ENCODE measurements at places on chromosomes 11 and 22. TPM values are rescaled to one million over a fixed set of nuclear protein-coding genes. Genes with fewer than 3 reads are reported as not detected.

Gene ZBTB16
- 58.3 TPM for total RNA-seq

Gene TOM1
- total RNA-seq: 64.9 TPM

Gene SLC1A2
- 1.7 TPM for total RNA-seq

Gene BEST1
- 2.5 TPM for total RNA-seq

Gene SAA1
- not detected for total RNA-seq

Gene HSPA8
- 898 TPM for total RNA-seq

Gene UBQLNL
- total RNA-seq: not detected

Gene FOSL1
- 19.4 TPM for total RNA-seq

Gene SHANK2
- 0.29 TPM for total RNA-seq

Gene CCDC73
- not detected for total RNA-seq

Gene LRP5
- 28.8 TPM for total RNA-seq

Gene FGF3
- total RNA-seq: not detected

Gene PLEKHB1
- total RNA-seq: 5.6 TPM

Gene PYGM
- 2.7 TPM for total RNA-seq

Gene DEUP1
- total RNA-seq: not detected

Gene SC5D
- total RNA-seq: 28.6 TPM

Gene OR8A1
- total RNA-seq: not detected

Gene TYMP
- total RNA-seq: 36.5 TPM

Gene OR52L1
- not detected for total RNA-seq

Gene PATE2
- total RNA-seq: 0.44 TPM

Gene PGA5
- not detected for total RNA-seq

Gene GAL3ST1
- 0.56 TPM for total RNA-seq

Gene PLAAT2
- total RNA-seq: not detected

Gene KRTAP5-1
- total RNA-seq: not detected

Gene RIMBP3B
- total RNA-seq: not detected

Gene XKR3
- total RNA-seq: 0.05 TPM

Gene ART1
- not detected for total RNA-seq

Gene MRGPRX3
- total RNA-seq: not detected

Gene TREH
- not detected for total RNA-seq

Gene C11orf86
- total RNA-seq: not detected

Gene C22orf42
- total RNA-seq: not detected

Gene EIF4G2
- total RNA-seq: 335 TPM

Gene SYNGR1
- total RNA-seq: 10.9 TPM

Gene RNF121
- total RNA-seq: 16.1 TPM

Gene PATE4
- total RNA-seq: not detected

Gene KCNC1
- not detected for total RNA-seq

Gene SYT7
- total RNA-seq: 2.2 TPM

Gene DESI1
- total RNA-seq: 19.2 TPM

Gene CRYBB1
- total RNA-seq: not detected

Gene CTSC
- 245 TPM for total RNA-seq

Gene FOLR2
- not detected for total RNA-seq

Gene CRYBB2
- total RNA-seq: not detected

Gene SULT4A1
- total RNA-seq: 0.10 TPM

Gene PRCP
- 58.2 TPM for total RNA-seq

Gene MAP6
- 3.7 TPM for total RNA-seq

Measured in cardiac ventricle fibroblast (primary cell).